ENCODE measurements at places on chromosomes 16 and 17.
A peak's percentile ranks its signal among the peaks of the same experiment; 100 is the strongest.

GRCh38 chr16:23679274-23679985 is 741 bp downstream of the PLK1 start:
- peak; percentile 16 for DNase-seq

DNA sequence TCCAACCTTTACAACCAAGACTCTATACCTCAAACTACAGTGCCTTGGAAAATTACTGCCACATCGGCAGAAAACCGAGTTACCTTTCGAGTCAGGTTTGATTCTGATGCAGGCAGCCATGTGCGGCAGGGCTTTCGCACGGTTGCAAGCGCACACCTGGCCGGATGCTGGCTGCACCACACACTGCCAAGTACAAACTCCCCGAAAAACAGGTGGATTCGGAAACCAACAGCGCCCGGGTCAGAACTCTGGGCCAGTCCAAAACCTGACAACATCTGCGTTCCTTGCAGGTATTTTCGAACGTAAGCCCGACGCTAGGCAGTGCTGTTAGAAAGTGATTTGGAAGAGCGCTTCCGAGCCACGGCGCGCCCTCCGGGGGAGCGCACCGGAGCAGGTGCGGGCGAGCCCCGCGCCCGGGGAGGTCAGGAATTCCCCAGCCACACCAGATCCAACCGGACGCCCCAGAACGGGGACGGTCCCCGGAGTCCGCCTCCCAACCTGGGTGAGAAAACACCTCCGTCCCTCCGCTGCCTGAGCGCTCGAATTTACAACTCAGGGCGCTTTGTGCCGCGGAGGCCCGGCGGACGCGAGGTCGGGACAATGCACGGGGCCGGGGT is 1.2 kb downstream of the USP7 start:
- no peak for DNase-seq

GRCh38 chr17:81333616-81334368 is 38.7 kb upstream of the SLC38A10 start:
- no peak for DNase-seq

DNA sequence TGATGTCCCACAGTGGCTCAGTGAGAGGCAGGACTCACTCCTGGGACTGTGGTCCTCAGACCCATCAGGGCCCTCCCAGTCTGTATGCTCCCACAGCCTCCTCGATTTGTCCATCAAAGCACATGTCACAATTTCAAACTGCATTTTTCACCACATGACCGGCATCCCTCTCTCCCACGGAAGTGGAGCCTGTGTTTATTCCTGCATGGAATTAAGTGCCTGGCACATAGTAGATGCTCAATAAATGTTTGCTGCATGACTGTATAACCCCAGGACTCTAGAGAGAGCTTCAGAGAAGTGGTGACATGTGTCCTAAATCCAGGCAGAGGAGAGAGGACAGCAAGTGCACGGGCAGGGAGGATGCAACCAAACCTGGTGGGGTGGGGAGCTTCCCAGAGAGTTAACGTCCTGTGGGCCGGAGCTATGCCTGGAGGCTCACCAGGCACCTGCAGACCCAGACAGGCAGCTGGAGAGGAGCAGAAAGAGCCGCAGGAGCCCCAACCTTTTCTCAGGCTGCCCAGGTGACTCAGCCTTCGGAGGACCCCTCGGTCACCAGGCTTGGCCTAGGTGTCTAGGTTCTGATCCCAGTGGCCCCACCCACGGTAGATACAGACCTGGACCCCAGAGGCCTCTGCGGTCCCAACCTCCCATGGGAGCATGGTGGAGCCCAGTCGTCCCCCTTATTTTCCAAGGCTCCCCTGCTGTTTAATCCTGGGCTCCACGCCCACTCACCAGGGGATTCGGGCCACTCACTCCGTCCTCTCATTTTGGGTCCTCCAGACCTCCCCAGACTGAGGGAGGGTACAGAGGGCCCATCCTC is 5.8 kb downstream of the CDH5 start:
- DNase-seq, result no peak

DNA sequence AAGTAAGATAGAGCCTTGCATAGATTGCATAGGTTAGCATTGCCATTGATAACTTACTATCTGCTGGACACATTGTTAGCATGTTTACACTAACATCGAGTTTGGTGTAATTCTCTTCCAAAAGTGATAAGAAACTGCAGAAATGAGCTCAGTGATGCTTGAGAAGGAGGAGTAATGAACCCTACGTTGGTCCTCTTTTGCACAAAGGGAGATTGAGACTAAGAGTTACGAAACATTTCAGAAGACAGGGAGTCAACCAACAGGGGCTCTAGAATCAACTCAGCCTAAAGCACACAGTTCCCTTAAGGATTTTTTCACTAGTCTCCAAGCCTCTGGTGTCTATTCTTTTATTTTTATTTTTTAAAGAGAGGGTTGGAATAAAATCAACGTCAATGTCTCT is 6.8 kb downstream of the CCL7 start:
- DNase-seq, result no peak

- DNase-seq, result no peak
Measured at GRCh38 chr16:3761375-3762106, 44.2 kb upstream of the TRAP1 start.

GRCh38 chr16:70778901-70779309 is 22.1 kb downstream of the VAC14 start:
- DNase-seq, result no peak

DNA sequence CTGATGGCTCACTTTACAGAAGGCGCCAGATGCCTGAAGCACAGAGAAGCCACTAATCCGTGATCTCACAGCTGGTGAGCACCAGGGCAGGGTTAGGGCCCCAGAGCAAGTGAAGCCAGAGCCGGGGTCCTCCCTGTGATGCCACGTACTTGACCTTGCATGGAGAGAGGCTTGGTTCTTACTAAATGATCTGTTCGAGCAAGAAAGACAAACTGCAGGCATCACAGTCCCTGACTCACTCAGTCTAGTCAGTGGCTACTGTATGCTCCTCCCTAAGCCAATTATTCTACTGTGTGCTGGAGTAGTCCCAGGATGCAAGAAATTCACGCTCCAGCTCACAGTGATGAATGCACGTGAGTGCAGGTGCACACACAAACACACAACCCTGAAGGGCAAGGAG is 55.4 kb downstream of the SDK2 start:
- no peak for DNase-seq

DNA sequence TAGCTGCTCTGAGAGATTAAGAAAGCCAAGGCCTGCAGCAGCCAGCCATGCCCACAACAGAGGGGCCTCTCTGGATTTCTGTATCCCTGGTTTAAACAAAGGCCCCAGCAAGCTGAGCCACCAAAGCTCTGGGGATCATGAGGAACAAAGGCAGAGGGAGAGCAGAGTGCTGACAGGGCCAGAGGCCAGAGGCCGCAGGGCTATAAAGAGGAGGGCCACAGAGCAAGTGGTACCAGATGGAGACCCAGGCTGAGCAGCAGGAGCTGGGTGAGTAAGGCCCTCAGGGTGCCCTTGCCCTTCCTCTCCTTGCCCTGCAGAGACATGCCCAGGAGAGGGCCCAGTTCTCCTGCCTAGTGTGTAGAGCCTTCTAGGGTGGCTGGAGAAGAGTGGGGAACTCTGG is at the start of gene CRYBA1:
TSS of gene CRYBA1 (plus strand) at position 232 of the 400 bp plus-strand sequence. CDS start at position 237, 5 bp downstream.
- DNase-seq, result no peak

DNA sequence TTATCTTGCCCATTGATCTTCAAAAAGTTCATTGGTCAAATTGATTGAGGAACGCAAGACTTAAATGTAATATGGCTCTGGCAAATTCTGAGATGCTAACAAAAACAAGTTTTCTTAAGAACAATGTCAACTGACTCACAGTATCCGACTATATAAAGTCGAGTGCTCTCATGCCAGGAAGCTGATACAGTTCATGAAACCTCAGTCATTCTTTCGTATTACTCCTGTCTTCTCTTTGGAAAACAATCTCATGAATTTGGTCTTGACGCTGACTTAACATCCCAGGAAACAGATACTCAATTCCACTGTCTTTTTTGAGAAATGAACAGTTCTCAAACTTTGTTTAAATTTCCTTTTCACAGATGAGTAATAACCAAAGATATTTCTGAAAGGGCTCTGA is 704.9 kb downstream of the MAF start:
- no peak for DNase-seq

GRCh38 chr17:62693616-62694409 is 66.3 kb downstream of the MRC2 start:
- no peak for DNase-seq

GRCh38 chr17:4319221-4319620 is 47.3 kb downstream of the UBE2G1 start:
- no peak for DNase-seq

DNA sequence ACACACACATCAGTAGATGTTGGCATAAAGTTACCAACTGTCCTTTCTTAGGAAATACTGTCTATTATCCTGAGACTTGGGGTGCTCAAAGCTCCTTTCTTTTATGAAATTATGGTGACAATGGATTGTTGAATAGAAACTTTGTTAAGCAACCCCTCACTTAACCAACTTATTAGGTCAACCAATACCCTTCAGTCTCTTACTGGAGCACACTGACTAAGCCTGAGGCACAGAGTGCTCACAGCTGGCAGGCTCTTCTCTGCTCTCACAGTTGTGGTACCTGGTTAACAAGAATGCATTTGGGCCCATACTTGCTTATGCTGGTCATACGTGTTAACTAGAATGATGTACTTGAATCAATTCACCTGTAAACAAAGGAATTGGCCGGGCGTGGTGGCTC is 24.8 kb downstream of the CD300LF start:
- no peak for DNase-seq

DNA sequence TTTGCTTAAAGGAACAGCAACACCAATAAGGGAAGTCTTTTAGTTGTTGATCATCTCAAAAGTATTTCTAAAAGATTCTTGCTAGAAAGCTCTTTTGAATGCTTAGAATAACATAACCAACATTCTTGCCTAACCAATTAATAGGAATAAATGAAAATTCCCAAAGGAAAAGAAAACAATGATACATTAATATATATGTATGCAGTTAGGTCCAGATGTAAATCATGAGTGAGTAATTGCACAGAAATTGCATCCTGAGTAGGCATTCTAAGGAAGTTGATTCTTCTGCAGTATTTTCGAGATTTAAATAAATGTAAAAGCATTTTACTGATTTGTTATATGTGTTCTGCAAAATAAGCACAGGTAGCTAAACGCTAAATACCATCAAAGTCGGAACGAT is 22.1 kb downstream of the COX10 start:
- DNase-seq, result no peak

All from stimulated activated CD4-positive, alpha-beta T cell treated with anti-CD3 and anti-CD28 coated beads, Interleukin-12 subunit alpha, Interleukin-12 subunit beta, amount 100 ng/mL, for 48 hours (primary cell).